ENCODE measurements at places on chromosomes 11 and 22.

DNA sequence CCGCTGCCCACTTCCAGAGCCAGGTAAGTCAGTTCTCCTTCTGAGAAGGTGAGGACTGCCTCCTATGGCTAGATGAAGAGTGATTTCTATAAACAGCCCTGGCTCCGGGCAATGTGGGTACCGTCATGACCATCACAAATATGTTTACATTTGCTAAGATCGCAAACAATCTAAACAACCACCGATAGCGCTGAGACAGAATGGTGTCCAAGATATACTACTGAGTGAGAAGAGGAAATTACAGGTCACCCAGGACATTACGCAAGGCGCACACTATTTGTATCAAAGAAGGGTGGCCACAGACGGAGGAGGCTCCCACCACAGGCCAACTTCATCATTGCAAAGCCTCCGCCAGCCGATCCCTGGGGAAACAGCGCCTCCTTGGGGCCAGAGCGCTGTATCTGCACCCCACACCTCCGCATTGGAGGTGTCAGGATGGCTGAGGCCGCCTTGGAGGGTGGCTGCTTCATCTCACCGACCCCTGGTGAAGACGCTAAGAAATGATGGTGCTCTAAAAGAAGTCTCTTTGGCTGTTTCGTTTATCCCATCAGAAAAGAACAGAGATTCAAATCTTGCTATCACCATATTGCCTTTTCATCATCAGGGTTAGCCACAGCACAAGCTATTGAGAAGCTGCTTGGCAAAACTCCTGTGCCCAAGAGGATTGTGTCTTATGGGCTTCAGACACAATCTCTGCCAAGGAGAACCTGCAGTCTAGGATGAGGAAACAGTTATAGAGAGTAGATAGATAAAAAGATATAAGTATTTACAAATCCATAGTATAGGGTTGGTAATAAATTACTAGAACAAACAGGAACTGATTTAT lies 12.3 kb upstream of the ASRGL1 start:
- no peak for DNase-seq

DNA sequence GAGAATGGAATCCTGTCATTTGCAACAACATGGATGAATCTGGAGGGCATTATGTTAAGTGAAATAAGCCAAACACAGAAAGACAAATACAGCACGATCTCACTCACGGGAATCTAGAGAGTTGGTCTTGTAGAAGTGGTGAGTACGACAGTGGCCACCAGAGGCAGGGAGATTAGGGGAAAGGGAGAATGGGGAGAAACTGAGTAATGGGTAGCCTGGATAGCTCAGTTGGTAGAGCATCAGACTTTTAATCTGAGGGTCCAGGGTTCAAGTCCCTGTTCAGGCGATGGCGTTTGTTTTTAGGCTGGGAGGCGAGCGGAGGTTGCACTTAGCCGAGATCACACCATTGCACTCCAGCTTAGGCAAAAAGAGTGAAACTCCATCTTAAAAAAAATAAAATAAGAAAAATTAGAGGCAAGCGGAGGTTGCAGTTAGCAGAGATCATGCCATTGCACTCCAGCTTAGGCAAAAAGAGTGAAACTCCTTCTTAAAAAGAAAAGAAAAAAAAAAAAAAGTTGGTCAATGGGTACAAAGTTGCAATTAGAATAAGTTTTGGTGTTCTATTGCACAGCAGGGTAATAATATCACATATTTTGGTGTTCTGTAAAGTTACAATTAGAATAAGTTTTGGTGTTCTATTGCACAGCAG lies 95.7 kb upstream of the UBASH3B start:
- DNase-seq: no peak

DNA sequence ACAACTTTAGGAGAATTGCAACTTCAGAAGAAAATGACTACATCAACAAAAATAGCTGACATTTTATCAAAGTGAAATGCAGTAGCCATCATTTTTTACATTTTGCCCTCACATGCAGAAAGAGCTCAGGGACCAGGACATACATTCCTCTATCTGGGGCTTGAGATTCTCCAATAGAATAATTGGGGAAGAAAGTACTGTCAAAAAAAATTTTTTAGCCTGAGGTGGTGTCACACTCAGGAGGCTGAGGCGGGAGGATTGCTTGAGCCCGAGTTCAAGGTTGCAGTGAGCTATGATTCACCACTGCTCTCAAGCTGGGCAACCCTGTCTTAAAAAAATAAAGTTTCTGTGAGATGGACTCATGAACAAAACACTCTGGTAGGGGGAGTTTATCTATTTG lies 32.2 kb upstream of the DEPDC7 start:
- no peak for DNase-seq

GRCh38 chr11:68261006-68261405 lies 10.8 kb downstream of the C11orf24 start:
- no peak for DNase-seq

DNA sequence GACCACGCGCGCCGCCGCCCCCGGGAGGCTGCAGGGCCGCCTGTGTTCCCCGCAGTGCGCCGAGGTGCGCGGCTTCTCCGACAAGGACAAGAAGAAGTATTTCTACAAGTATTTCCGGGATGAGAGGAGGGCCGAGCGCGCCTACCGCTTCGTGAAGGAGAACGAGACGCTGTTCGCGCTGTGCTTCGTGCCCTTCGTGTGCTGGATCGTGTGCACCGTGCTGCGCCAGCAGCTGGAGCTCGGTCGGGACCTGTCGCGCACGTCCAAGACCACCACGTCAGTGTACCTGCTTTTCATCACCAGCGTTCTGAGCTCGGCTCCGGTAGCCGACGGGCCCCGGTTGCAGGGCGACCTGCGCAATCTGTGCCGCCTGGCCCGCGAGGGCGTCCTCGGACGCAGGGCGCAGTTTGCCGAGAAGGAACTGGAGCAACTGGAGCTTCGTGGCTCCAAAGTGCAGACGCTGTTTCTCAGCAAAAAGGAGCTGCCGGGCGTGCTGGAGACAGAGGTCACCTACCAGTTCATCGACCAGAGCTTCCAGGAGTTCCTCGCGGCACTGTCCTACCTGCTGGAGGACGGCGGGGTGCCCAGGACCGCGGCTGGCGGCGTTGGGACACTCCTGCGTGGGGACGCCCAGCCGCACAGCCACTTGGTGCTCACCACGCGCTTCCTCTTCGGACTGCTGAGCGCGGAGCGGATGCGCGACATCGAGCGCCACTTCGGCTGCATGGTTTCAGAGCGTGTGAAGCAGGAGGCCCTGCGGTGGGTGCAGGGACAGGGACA lies 2.7 kb downstream of the NLRP6 start:
- DNase-seq: no peak

- no peak for DNase-seq
Observed at GRCh38 chr11:131652231-131652630, 281.8 kb downstream of the NTM start.

GRCh38 chr11:35101223-35101622 lies 37.7 kb upstream of the CD44 start:
- DNase-seq: no peak

GRCh38 chr22:30861688-30862552 lies 106.7 kb downstream of the MORC2 start:
- no peak for DNase-seq

DNA sequence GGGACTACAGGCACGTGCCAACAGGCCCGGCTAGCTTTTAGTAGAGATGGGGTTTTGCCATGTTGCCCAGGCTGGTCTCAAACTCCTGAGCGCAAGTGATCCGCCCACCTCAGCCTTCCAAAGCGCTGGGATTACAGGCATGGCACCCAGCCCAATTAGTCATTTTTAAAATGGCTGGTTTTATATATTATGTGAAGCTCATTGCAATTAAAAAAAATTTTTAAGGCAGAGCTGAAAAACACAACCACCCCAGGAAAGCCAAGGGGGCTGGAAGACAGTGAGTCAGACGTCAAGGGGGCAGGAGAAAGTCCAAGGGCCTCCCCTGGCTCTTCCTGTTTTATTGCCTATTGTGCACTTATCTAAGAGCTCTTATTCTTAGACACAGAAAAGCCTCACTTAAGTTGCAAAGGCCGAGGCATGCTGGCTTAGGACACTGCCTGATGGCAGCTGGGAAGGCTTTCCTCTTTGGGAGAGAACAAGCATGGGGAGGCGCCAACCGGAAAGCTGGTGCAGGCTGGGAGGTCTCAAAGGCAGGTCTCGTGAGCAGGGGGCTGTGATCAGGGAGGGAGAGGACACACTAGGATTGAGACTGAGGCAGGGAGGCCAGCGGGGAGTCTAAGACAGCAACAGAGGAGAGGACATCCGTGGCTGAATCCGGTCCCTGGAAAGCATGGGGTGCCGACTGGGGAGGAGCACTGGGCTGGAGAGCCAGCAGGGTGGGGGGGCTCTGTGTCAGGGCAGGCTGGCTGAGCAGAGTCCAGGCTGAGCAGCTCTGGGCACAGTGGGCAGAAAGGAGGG lies 11.1 kb upstream of the OSM start:
- no peak for DNase-seq

- no peak for DNase-seq
Observed at GRCh38 chr22:36658900-36659299, 44.7 kb downstream of the CACNG2 start.

GRCh38 chr11:111335549-111335948 lies 37.2 kb downstream of the POU2AF3 start:
- DNase-seq: no peak

- no peak for DNase-seq
Observed at GRCh38 chr11:59152312-59152951, 9.8 kb downstream of the FAM111A start.

DNA sequence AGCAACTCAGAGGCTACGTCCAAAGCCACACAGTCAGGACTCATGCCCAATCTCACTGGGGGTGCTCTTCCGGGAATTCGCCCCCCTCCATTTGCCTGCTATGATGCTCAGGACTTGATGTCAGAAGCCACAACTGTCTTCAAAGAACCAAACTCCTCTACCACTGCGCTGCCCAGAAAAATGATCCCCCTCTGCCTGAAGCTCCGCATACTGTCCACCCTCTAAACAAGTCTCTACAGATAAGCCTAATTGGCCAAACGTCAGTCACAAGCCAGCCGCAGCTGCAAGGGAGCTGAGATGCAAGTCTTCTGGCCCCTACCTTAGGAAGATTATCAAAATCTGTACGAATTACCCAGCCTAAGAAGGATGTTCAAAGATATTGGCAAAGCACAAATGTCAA lies 294.6 kb downstream of the BUD13 start:
- DNase-seq: no peak

DNA sequence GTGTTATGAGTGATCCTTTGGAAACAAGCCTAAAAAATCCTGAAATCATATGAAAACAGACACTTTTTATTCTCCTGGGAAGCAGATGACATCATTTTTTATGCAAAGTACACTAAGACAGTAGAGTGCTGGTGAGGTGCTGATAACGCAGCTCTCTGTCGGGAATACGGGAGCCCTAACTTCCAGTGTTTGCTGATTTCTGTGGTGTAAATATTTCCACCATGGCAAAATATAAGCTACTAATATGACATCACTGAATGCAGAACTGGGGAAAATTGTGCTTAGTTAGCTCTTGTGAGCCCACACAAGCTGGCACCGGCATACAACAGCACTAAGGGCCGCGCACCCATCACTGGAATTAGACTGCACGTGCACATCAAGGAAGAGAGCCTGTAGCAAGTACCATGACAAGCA lies 82.6 kb downstream of the FAM76B start:
- no peak for DNase-seq

GRCh38 chr11:123454060-123454651 lies 24.1 kb downstream of the GRAMD1B start:
- DNase-seq: no peak

GRCh38 chr11:65640483-65641296 lies 2.8 kb downstream of the SIPA1 start:
- no peak for DNase-seq

- no peak for DNase-seq
Observed at GRCh38 chr22:42884616-42885375, 27.7 kb upstream of the ARFGAP3 start.
